ENCODE measurements at places on chromosomes 16 and 17.

GRCh38 chr16:57923841-57924240 is 47.1 kb downstream of the CNGB1 start:
- no peak for DNase-seq

DNA sequence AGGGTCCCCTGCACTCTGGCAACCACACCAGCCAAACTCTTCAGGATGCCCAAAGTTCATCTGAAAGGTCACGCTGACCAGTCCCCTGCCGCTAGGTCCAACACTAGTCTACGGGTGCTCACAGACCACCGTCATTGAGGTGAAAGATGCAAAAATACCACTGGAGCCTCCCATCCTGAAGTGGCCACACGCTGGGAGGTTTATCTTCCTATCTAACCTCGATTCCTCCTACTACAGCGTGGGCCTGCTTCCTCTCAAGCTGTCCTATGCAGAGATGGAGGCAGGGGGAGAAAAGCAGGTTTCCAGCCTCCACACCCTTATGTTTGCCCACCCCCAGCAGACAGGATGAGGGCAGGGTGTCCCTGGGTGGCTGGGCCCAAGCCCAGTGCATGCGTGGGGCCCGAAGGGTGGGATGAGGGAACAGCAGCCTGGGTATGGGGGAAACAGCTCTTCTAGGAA is 6.3 kb downstream of the SRCIN1 start:
- DNase-seq = no peak

GRCh38 chr17:27236717-27237315 is 57.1 kb upstream of the WSB1 start:
- peak; percentile 81 for DNase-seq

- DNase-seq = no peak
Observed at GRCh38 chr17:12365805-12366204, 299.9 kb upstream of the MYOCD start.

DNA sequence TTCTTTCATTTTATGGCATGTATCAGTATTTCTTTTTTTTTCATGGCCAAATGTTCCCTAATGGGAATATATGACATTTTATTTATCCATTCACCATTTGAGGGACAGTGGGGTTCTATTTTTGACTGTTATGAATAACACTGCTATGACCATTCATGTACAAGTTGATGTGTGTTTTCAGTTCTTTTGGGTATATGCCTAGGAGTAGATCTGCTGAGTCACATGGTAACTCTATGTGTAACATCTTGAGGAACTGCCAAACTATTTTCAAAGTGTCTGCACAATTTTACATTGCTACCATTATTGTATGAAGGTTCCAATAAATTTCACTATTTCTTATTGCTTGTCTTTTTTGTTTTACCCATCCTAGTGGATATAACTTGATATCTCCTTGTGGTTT is 223.0 kb downstream of the TANC2 start:
- DNase-seq = no peak

GRCh38 chr16:67105881-67106280 is 3.9 kb upstream of the PHAF1 start:
- DNase-seq = no peak

DNA sequence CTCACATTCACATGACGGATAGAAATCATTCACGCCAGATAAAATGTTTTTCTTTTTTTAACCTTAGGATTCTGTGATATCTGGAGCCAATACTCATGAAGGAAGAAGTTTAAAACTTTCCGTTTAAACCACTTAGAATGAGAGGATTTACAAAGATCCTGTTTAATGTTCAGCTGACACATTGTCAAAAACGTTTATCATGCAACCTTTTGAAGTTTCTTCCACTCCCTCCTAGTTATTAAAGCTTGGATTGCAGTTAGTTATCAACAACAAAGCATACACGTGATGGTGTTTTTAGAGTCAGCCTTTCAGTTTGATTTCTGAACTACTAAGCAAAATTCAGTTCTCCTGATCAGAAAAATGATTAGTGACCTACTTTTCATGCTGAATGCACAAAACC is 143.3 kb upstream of the AXIN2 start:
- no peak for DNase-seq

DNA sequence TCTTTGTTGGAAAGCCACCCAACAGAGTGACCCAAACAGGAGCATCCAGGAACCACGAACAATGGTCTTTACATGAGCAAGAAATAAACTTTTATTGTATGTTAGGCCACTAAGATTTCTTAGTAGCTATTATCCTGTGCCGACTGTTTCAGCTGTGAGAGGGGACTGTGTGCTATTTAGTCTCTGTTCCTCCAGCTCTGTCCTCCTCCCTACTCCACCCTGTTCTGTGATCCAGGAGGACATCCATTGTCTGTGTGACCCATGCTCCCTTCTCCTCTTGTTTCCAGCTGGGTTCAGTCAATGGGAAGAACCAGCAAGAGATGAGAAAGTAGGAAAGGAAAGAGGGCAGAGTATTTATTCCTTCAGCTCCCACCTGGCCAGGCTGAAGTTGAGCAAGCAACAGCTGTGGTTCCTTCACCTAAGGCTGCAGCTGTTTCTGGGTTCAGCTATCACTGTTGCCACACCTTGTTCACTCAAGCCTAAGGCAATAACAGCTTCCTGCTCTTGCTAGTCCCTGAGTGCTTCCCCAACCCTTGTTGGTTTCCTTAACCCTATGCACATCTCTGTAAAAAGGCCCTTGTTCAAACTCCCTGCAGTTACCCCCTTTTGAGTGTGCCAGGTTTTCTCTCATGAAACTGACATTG is 14.9 kb upstream of the B4GALNT2 start:
- DNase-seq = no peak

DNA sequence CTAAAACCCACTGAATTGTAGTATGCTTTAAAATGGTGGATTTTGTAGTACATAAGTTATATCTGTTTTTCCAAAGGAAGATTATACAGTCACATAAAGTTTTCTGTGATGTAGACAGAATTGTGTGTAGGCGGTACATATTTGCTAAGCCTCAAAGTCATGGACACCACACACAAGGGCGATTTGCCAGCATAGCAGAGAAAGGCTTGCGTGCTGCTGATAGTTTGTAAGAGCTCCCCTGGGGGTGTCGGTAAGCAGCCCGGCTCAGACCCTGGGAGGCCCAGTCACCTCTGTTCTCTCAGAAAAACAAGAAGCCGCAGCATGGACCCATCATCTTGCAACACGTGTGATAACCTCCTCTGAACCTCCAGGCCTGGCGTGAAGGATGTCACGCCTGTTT is 38.3 kb upstream of the AKTIP start:
- no peak for DNase-seq

- DNase-seq = no peak
Observed at GRCh38 chr16:86170720-86171119, 271.8 kb downstream of the IRF8 start.

DNA sequence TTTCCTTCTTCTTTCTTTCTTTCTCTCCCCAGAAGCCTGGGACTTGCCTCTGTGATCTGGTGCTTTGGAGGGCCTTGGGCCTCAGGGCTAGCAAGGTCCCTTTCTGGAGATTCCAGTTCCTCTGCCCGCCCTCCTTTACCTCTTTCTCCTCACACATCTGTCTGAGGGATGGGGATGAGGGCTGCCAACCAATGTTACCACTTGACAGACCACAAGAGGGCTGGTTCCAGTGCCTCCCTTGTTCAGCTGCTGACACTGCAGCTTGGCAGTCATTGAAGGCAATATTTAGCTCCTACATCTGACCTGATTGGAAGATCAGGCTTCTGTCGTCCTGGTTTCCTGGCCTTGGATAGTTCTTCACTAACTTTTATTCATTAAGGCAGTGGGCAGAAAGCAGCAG is 3.6 kb upstream of the ZNF652 start:
- no peak for DNase-seq

DNA sequence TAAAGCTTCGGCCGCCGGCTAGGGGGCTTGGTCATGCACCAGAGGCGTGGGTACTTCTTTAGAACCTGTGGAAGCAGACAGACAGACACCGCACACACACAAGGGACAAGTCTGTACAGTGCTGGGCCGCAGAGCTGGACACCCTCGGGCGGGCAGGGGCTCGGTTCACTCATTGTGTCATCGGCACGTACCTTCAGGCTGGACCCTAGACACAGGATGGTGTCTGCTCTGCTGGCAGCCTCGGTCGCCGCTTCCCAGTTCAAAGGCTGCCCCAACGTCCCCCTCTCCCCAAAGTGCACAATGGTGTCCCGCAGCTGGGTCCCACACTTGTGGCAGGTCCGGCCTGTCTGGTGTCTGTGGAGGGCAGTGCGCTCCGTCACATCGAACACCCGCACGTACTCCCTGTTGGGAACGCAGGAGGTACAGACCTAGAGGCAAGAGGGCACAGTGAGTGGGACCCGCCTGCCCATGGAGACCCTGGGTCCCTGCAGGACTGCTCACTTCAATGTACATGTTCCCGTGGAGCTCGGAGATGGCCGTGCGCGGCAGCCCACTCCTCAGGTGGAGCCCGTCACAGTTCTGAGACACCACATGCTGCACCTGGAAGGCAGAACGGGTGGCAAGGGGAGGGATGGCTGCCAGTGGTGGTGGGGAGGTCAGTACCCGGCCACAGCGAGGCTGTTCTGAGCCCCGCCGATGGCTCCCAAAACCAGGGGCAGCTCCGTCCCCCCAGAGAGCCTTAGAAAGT is 3.1 kb upstream of the PCYT2 start:
- DNase-seq = no peak

- DNase-seq = no peak
Observed at GRCh38 chr16:87855852-87856715, 13.2 kb downstream of the SLC7A5 start.

DNA sequence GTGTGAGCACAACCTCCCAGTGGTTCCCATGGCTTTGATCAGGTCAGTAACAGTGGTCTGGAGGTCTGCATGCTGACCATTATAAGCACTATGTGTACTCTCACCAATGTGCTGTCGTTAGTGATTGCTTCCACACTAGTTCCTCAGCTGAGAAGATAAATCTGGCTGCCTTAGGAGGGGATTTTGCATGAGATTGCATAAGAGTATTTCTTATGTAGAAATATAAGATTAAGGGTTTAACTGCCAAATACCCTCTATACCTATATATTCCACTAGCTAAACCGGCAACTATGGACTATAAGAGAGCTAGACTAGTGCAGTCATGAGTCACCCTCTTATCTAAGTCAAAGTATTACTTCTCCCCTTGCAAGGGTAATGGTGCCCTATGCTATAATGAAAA is 580.2 kb downstream of the CDH11 start:
- DNase-seq = no peak

DNA sequence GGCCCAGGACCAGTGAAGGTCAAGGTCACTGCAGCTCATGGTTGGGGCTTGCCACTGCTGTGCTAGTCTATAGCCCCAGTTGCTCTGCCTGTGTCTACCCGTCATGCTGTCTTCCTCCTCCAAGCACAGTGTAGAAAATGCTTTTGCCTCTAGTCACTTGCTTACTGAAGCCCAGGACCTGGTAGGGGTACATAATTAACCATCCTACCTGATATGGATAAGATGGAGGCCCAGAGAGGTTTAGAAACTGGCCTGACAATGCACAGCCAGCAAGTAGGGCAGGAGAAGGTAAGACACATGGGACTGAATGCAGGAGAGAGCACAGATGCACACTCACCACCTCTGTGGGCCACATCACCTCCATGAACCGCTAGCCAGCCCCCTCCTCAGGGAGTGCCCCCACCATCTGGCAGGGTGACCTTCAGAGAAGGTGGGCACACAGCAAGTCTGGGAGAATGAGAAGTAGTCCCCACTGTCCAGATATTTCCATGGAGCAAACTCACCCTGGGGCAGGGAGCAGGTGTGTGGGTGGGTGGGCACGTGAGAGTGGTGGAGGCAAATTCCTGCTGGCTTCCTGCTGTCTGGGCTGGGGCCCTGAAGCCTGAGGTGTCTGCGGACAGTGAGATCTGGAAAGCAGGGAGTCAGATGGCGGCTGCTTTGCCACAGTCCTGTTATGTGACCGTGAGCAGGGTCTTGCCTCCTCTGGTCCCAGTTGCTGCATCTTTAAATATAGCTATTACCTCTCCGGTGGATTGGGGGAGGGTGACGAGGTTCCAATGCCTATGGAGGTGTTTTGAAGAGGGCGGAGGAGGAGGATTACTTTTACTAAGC is 1.0 kb downstream of the CX3CL1 start:
- no peak for DNase-seq

DNA sequence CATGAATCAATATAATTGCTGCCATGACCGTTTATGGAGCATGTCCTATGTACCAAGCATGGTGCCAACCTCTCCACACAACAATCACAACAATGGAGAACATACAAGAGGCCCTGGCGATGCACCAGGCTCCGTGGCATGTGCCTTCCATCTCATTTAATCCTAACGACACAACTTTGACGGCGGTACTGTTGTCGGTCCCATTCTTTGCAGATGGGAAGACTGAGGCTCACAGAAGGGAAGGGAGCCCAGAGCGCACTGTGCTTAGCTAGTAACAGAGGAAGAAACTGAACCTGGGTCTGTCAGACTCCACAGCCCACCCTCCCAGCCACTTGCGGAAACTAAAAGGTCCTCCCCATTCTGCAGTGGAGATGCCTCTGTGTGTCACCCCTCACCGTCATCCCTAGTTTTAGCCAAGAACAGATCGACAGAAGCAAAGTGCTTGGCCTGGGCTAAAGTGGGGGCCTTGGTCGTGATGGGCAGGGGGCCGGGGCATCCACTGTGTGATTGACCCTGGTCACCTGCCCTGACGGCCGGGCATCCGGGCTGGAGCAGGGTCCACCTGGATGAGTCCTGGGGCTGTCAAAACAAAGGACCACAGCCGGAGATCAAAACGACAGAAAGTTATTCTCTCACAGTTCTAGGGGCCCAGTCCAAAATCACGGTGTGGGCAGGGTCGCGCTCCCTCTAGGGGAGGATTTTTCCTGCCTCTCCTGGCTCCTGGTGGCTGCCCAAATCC is 183.9 kb downstream of the C16orf95 start:
- no peak for DNase-seq

DNA sequence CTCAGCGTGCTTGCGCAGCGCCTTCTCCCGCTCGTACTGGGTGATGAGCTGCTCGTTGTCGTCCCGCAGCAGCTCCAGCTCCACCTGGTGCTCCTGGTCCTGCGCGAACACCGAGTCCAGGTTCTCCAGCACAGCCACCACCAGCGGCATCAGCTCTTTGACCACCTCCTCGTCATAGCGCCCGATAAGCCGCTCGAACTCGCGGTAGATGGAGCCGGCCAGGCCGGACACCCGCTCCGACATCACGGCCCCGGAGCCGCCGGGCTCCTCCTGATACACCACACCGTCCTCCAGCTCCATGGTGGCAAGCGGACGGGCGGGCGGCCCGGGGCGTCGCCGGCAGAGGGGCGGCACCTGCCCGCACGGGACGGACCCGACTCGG is 320 bp downstream of the SPAG9 start:
- no peak for DNase-seq

DNA sequence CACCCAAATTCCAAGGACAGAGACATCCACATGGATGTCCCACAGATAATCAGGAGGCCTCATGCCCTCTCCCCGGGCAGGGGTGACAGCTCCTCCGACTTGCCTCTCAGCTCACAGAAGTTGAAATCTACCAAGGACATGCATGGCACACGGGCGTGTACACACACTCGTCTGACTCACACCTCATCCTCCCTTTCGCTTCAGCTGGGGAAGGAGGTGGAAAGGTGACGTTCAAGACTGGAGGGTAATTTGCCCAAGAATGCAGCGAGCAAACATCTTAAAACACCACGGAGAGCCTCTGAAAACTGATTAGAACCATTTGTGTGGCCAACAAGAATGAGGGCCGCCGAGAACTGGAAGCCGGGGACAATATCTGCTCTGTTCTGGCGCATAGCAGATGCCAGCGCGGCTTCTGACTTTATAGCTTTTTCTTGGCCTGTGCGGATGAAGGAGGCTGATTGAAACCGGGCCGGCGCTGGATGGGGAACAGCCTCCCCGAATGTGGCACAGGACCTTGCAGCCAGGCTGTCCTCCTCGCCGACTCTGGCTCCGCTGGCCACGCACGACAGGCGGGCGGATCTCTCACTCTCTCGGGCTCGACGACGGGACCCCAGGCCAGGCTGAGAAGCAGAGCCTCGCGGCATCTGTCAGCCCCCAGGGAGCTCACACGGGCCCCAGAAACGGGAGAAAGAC is 100.9 kb downstream of the C16orf95 start:
- DNase-seq = no peak
